ENCODE measurements at places on chromosomes 5 and 9.

- no peak for DNase-seq
Observed at GRCh38 chr5:39657943-39658342, 233.2 kb upstream of the DAB2 start.

- no peak for DNase-seq
Observed at GRCh38 chr5:83397658-83398057, 73.9 kb upstream of the VCAN start.

GRCh38 chr5:14235872-14236271, 92.7 kb downstream of the TRIO start:
- no peak for DNase-seq

- no peak for DNase-seq
Observed at GRCh38 chr9:105066275-105066865, 138.4 kb upstream of the ABCA1 start.

- DNase-seq = no peak
Observed at GRCh38 chr5:14505310-14506139, 76.1 kb upstream of the OTULINL start.

GRCh38 chr5:73962801-73963425, 336.9 kb downstream of the ARHGEF28 start:
- no peak for DNase-seq

Data from SK-N-DZ (cell line).